ENCODE measurements at places on chromosomes 6 and 20.

DNA sequence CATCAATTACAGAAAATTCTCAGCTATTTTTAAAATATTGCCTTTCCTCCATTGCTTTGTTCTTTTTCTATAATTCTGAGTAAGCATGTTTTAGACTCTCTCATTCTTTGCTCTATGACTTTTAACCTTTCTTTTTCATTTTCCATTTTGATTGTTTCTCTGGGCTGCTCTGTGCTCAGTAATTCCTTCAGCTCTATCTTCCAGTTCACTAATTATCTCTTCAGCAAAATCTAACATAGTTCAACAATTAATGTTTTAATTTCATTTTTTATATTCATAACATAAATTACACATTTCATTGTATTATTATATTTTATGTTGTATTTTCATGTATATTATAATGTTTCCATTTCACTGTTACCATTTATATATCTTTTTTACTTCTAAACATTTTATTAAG, 198.8 kb upstream of the NOX3 start:
- no peak for DNase-seq

DNA sequence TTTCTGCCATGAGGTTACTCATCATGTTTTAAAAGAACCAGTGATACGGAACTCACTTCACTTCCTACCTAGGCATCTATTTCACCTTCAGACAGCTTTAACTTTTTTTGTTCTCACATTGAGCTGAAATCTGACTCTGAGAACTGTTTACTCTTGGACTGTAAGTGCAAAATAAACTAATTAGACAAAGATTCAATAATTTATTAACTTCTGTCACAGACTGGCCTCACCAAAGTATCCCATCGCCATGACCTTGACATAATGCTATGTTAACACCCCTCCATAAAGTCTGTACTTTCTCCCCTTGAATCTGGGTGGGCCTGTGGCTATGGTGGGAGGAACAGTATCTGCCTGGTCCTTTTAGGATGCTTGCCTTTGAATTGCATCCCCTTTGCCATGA, 448.1 kb downstream of the CBLN4 start:
- DNase-seq, result no peak

DNA sequence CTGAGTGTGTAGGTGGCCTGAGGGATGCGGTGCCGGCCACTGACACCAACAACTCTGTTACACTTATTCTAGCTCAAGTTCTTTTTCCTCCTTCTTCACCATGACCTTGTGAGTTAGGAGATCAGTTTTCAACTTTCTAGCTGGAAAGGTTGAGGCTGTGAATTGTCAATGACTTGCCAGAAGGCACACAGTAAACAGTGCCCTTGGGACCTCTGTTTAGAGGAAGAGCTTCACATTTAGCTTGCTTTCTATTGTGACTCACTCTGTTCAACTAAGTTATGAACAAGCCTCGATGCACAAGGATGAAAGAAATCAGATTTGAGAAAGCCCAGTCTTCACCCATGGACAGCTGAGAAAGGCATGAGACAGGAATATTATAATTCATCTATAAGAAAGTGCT, 455.6 kb downstream of the MAFB start:
- DNase-seq, result no peak

DNA sequence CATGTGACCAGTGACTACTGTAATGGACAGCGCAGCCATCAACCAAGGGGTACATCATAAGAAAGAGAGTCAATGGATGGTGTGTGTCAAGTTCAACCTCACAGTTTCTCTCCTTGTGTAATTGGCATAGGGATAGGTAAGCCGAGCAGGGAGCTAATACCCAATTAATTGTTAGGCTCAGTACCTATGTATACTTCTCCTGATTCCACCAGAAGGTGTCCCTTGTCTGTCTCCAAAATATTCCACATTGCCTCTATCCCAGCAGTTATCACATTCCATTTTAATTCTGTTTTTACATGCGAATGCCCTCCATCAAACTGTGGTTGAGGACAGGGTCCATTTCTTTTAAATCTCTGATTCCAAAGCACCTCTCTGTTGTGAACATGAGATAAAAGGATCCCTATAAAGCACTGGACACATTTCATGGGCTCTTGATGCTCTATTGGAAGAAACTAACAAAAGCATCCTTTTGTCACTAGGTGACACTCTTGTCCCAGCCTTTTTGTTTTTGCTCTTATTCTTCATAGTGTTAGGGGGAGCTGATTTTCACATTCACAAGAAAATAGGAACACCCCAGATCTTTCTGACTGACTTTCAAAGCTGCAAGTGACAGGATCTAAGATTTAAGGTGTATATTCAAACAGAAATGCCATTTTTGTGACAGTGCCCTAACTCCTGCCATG, 38.9 kb downstream of the FBXO9 start:
- no peak for DNase-seq

GRCh38 chr20:59207742-59208357, 44.2 kb downstream of the ZNF831 start:
- no peak for DNase-seq

GRCh38 chr6:150005761-150006651, 19.3 kb downstream of the RAET1L start:
- no peak for DNase-seq

DNA sequence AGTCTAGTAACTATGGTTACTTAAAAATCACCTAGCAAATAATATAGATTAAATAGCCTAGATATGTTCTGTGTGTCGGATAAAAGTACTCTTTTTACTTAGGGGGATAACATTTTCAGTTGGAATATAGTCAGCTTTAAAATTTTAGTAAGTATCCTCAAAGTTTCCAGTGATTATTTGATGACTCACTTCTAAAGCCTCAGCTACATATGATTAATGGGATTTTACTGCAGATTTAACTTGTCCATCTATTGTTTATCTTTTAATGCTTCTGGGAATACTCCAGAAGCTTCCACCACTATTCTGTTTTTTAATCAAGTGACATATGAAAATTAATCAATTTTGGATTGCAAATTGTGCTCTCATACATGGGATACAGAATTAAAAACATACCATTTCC, 8.7 kb upstream of the TENT5A start:
- no peak for DNase-seq

GRCh38 chr6:162481938-162482337, 245.6 kb downstream of the PRKN start:
- no peak for DNase-seq

DNA sequence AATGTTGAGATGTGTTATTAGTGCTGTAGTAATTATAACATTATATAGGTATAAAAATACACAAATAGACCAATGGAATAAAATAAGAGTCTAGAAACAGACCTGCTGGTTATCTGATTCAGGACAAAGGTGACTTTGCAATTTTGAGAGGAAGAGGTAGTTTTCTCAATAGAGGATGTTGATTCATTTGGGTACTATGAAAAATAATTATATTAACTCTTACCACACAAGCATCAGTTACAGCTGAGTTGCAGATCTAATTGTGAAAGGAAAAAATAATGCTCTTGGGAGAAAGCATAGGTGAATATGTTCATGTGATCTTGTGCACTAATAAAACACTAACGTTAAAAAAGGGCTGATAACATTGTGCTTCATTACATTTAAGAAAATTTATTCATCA, 103.0 kb downstream of the BCKDHB start:
- no peak for DNase-seq

GRCh38 chr20:50277064-50277415, 86.4 kb downstream of the CEBPB start:
- no peak for DNase-seq

- no peak for DNase-seq
These were observed 274.1 kb upstream of the CITED2 start for GRCh38 chr6:139648430-139649000.

DNA sequence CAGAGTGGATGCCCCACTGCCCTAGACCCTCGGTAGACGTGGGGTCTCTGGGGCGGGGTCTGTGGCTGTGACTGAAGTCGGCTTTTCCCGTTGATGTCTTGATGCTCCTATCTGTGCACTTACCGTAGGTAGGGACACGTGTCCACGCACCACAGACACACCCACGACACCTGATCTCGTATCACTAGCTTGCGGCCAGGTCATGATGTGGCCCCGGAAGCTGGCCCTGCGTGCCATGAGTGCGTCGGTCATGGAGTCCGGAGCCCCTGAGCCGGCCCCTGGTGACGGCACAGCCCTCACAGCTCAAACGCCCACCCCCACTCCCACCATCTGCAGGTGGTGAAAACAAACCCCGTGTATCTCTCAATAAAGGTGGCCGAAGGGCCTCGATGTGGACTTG, 33.9 kb upstream of the MRGBP start:
- no peak for DNase-seq

DNA sequence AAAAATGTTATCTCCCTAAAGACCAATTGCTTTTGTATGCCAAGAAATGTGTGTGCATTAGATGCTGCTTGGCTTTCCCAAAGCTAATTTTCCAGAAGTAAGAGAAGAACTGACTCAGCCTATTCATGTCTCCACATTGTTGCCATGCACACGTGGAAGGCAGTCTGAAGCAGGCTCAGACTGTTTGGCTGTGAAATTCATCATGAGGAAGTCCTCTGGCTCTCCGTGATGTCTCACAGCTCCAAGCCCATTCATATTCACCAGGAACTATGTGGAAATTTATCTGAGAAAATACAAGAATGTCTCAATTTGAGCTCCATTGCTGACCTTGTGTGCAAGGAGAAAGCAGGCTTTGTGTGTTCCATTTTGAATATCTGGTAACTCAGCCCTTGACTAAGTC, 1022.2 kb upstream of the GJE1 start:
- no peak for DNase-seq

- no peak for DNase-seq
These were observed 86.1 kb upstream of the TCF21 start for GRCh38 chr6:133802861-133803260.

- DNase-seq, result no peak
These were observed 8.7 kb downstream of the UBR2 start for GRCh38 chr6:42572523-42572922.

GRCh38 chr6:130583268-130583667, 217.5 kb downstream of the TMEM200A start:
- no peak for DNase-seq

- DNase-seq, result no peak
These were observed 161.1 kb downstream of the EYS start for GRCh38 chr6:65545920-65546319.

DNA sequence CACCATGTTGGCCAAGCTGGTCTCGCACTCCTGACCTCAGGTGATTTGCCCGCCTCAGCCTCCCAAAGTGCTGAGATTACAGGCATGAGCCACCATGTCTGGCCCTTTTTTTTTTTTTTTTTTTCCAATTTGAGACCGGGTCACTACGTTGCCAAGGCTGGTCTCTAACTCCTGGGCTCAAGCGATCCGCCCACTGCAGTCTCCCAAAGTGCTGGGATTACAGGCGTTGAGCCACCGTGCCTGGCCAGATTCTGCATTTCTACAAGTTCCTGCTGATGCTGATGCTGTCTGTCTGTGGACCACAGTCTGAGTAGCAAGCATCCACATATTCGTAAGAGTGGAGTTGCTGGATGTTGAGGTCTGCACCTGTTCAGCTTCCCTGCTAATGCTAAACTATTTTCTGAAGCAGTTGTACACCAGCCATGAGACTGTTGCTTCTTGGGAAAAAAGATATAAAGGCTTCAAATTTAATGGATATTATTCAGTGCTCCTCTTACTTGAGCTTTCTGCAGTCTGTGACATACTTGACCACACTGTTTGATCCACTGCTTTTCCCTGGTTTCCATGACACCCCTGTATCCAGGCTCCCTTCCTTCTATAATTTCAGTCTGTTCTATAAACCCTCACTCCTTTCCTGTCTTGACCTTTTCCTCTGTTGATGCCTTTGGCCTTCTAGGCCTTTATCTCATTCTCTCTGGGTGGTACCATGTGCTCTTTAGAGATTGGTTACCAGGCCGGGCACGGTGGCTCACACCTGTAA, 10.1 kb upstream of the ZBTB12 start:
- no peak for DNase-seq

DNA sequence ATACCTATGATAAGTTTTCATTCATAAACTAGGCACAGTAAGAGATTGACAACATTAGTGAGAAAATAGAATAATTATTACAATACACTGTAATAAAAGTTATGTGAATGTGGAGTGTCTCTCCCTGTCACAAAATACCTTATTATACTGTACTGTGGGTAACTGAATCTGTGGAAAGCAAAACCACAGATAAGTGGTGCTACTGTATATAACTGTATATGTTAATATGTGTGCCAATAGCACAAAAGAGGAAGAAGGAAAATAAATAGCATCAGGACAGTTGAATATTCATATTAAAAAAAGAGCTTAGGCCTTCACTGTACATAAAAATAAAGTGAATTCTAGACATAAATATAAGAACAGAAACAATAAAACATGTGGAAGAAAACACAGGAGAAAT, 243.5 kb downstream of the CDKAL1 start:
- DNase-seq, result no peak

GRCh38 chr6:39997101-39997635, 62.9 kb upstream of the MOCS1 start:
- DNase-seq, result peak; percentile 71

DNA sequence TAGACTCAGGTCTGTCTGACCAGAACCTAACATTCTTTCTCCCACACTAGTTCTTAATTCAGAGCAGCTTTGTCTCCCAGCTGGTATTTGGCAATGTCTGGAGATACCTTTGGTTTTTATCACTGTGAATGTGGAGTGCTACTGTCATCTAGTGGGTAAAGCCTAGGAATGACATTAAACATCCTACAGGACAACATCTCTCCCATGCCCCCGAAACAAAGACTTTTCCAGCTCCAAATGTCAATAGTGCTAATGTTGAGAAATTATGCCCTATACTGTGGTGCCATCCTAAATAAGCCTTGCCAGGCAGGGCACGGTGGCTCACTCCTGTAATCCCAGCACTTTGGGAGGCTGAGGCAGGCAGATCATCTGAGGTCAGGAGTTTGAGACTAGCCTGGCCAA, 4.2 kb upstream of the TTPAL start:
- no peak for DNase-seq

- DNase-seq, result no peak
These were observed 217.1 kb downstream of the ANKRD60 start for GRCh38 chr20:58011106-58011946.

GRCh38 chr6:89581689-89582088, 56.9 kb downstream of the LYRM2 start:
- peak; percentile 41 for DNase-seq

GRCh38 chr20:43408848-43409576, 48.7 kb upstream of the SRSF6 start:
- no peak for DNase-seq

GRCh38 chr20:25048519-25048952, 9.4 kb downstream of the ACSS1 start:
- DNase-seq, result no peak

DNA sequence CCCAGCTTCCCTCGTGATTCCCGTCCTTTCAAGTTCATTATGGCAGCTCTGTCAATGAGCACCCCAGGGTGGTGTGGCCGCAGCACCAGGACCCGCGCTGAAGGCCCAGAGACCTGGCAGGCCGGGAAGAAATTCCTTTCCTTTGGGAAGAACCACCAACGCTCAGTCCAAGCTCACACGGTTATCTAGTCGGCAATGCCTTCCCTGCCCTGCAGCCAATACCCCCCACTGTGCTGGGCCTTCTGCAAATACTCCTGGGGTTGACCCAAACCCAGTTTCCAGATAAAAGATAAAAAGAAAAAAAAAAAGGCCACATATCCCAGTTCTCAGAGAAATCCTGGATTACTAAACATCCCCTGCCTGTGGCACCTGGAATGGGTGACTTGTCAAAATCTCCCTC, 28.7 kb downstream of the PXDC1 start:
- DNase-seq, result no peak
